ENCODE measurements at places on chromosomes 11 and 22.

- DNase-seq = no peak
These were observed 1335.9 kb downstream of the TBC1D22A start for GRCh38 chr22:48098243-48098920.

DNA sequence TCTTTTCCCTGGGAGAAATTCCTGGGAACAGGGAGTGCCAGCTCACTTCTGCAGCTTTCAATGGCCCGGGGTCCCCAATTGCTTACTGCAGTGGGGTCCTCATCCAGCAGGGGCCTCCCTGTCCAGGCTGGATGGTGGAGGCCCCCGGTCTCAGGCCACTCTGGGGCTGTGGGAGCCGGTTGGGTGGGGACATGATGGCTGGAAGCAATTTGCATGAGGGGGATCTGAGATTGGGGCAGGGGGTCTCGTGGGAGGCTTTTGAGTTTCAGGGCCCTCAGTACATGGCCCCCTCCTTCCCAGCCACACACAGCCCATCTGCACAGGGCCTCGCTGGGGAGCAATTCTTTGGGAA, 25.2 kb downstream of the MRGPRD start:
- no peak for DNase-seq

GRCh38 chr22:30673136-30673535, 5.5 kb upstream of the DUSP18 start:
- no peak for DNase-seq

- DNase-seq = no peak
These were observed 11.0 kb upstream of the OR10D3 start for GRCh38 chr11:124172101-124172500.

- DNase-seq = no peak
These were observed 930.7 kb downstream of the BRD1 start for GRCh38 chr22:48896766-48897644.
